ENCODE measurements at places on chromosomes 12 and 14. TPM values are rescaled to one million over a fixed set of nuclear protein-coding genes. Genes with fewer than 3 reads are reported as not detected.

The LALBA gene
- total RNA-seq: not detected

The CREBL2 gene
- 25.7 TPM for total RNA-seq

The SLCO1A2 gene
- 7.5 TPM for total RNA-seq

The CFAP251 gene
- 13.1 TPM for total RNA-seq

The FOXA1 gene
- not detected for total RNA-seq

The MFAP5 gene
- not detected for total RNA-seq

The TPH2 gene
- not detected for total RNA-seq

The BIN2 gene
- total RNA-seq: 0.63 TPM

The LAG3 gene
- not detected for total RNA-seq

The TWF1 gene
- 121 TPM for total RNA-seq

The FBXW8 gene
- 19.4 TPM for total RNA-seq

The OTX2 gene
- 0.31 TPM for total RNA-seq

The GSC gene
- total RNA-seq: not detected

The CBLN3 gene
- total RNA-seq: not detected

The SLC25A47 gene
- not detected for total RNA-seq

The GPR68 gene
- 4.4 TPM for total RNA-seq

The PGF gene
- total RNA-seq: 0.94 TPM

All from parietal lobe (tissue), 2 donors.